ENCODE measurements at places on chromosomes 1 and 21. TPM values are rescaled to one million over a fixed set of nuclear protein-coding genes. Genes with fewer than 3 reads are reported as not detected.

Gene B3GALT2
- 4.7 TPM for total RNA-seq

Gene GGPS1
- 46.8 TPM for total RNA-seq

Gene JUN
- total RNA-seq = 112 TPM

Gene KLF17
- 0.11 TPM for total RNA-seq

Gene MATN1
- total RNA-seq = not detected

Gene KCNJ9
- total RNA-seq = 0.13 TPM

Gene CYP4Z1
- not detected for total RNA-seq

Gene SLFNL1
- not detected for total RNA-seq

Gene PPM1J
- total RNA-seq = 0.13 TPM

Gene FCMR
- not detected for total RNA-seq

Gene CHTOP
- 37.8 TPM for total RNA-seq

Gene PHGDH
- 298 TPM for total RNA-seq

Gene BLACAT1
- not detected for total RNA-seq

Gene AK5
- total RNA-seq = 81.3 TPM

Gene LENEP
- not detected for total RNA-seq

Gene NKAIN1
- total RNA-seq = not detected

Gene KCNN3
- not detected for total RNA-seq

Gene BRINP2
- not detected for total RNA-seq

Gene SLC45A3
- total RNA-seq = 1.2 TPM

All from GM23248 (cell line).